ENCODE measurements at places on chromosomes 4 and X.

DNA sequence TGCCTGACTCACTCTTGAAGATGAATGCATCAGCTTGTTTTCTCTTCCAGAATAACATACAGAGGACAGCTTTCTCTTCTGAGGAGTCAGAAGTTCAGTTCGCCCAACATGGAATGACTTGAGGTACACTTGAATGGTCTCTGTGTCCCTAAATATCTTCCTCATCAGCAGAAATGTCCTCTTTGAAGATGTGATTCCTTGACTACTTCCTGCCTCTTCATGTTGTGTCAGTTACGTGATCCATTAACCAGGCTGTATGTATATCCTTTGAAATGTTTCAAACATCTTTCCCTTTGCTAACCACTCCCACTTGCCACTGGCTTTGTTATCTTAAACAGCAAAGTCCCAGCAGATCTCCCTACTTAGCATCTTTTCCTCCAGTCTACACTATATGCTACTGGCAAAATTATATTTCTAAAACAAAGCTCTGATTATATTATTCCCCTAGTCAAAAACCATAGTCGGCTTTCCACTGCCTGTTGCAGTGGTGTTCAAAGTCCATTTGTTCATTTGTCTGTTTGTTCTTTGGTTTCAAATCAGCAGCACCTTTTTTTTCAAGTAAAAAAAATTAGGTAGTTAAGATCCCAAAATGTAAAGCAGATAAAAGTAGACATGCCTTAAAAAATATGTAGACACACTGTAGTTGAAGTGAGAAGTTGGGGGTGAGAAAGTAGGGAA is 82.1 kb upstream of the PAK3 start:
- DNase-seq = no peak

DNA sequence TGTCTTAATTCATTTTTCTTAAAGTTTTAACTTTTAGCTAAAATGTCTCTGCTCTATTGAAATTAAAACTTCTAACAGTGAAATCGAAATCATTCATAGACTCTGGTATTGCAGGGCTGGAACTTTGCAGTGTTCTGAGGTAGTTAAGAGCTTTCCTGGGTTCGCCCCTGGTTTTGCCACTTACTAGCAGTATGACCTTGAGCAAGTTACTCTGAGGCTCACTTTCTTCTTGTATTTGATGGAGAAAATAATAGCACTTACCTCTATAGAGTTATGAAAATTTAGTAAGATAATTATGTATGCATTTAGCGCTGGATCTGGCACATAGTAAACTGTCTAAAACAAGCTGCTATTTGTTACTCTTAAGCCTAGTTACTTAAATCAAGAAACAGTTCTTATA is 1.7 kb downstream of the SLAIN2 start:
- peak; percentile 4 for DNase-seq

GRCh38 chr4:188987011-188987410 is 847.8 kb downstream of the TRIML1 start:
- DNase-seq = no peak

DNA sequence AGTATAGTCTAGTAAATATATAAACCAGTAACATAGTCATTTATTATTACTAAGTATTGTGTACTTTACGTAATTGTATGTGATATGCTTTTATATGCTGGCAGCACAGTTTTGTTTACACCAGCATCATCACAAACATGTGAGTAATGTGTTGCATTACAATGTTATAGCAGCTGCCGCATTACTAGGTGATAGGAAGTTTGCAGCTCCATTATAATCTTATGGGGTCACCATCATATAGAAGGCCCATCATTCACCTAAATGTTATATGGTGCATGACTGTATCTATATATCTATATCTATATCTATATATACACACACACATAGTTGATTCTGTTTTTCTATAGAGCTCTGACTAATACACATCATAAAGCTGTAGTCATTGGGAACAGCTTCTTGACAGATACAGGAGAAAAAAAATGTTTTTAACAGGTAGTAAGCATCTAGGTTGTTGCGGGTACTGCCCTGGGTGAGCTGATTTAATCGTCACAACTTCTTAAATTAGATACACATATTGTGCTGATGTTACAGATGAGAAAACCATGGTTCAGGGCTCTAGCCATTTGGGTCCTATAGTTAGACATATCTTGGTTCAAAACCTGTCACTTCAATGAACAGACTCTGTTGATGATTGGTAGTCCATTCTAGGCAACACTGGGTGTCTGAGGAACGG is 77.9 kb downstream of the CLNK start:
- DNase-seq = no peak

Measured in T-helper 1 cell (primary cell).